ENCODE measurements at places on chromosomes 7 and 10.
A peak's percentile ranks its signal among the peaks of the same experiment; 100 is the strongest.

- DNase-seq = no peak
These were observed 107.1 kb downstream of the TRRAP start for GRCh38 chr7:98985406-98985805.

DNA sequence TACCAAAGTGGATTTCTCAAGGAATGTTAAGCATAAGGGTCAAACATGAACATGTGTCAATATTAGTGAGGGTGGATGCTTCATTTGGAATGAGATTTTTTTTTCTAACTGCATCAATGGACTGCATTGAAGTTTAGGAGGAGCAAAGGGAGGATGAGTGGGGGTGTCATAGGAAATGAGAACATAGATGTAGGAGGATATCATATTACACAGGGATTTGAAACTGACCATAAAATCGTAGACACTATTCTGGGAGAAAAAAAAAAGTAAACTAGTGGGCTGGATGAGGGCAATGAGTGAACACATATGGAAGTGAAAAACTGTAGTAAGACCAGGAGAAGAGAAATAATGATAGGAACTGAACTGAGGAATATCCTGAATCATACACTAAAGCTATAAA is 109.4 kb downstream of the SEMA3A start:
- no peak for DNase-seq

- DNase-seq = no peak
These were observed 488.3 kb downstream of the TNS3 start for GRCh38 chr7:47093320-47094234.

- peak; percentile 17 for DNase-seq
These were observed 10.5 kb upstream of the CRPPA start for GRCh38 chr7:16431646-16432424.

GRCh38 chr10:116836083-116836482 is 13.2 kb upstream of the ENO4 start:
- no peak for DNase-seq

GRCh38 chr10:95459446-95460045 is 101.6 kb downstream of the SORBS1 start:
- no peak for DNase-seq

DNA sequence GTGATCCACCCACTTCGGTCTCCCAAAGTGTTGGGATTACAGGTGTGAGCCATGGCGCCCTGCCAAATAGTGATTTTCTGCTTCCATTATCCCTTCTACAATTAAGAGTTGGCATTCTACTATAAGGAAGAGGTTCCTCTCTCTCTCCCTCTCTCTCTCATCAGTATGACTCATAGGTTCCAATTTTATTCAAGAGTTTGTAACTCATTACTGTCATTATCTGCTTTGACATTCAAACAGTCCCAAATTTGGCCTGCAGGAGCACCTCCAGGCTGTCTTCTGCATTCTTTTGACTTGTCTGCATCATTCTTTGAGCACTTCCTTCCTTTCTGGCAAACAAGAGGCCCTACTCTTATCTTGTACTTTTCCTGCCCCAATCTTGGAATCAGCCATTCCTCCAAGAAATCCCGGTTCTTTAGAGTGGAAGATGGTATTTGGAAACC is 33.2 kb upstream of the CALU start:
- no peak for DNase-seq

DNA sequence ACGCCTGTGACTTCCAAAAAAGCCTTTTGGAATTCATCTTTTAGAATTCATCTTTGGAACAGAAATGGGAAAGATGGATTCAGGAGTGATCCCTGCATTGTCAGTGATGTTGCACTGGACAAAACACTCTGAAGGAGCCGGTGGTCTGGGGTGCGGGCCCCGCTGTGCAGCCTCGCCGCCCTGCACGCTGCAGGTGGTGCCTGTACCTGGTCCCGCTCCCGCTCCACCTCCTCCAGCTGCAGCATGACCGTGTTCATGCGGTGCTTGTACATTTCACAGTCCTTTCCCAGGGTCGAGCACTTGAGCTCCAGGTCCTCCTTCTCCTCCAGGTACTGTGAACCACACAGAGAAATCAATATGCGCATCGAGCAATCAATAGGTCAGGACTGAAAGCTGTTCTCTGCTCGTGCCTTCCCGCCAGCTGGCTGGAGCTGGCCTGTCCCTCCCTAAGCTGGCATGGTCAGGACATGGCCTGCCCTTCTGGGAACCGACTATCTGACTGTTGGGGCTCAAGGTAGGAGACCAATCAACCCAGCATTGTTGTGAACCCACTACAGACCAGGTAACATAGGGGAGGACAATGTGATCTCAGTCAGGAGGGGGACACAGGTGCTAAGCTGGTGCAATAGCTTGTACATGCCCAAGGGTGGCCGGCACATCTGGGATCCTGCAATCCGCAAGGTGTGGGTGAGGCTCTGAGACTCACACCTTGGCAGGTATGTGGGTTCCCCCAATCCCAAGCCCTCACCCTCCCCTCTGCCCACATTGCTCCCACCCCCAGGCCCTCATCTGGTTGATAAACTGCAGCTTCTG is 93.8 kb upstream of the GNA12 start:
- no peak for DNase-seq

DNA sequence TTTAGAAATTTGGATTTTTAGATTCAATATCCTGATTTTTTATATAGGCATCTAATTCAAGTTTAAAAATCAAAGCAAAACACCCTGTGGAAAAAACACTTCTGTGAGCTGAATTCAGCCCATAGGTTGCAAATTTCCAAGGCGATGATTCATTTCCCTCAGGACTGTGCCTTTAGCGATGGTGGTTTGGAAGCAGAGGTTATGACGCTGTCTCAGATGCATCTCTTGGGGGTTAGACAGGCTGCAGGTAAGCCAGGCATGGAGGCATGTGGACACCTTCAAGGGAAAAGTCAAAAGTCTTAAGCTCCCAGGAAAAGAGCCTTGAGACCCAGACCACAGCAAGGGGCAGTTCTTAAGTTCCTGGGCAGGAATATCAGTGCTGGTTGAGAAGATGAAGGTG is 9.5 kb upstream of the FRA10AC1 start:
- DNase-seq = no peak

GRCh38 chr7:1100386-1100785 is 12.5 kb downstream of the GPER1 start:
- no peak for DNase-seq

- DNase-seq = no peak
These were observed 26.6 kb downstream of the FGF8 start for GRCh38 chr10:101749047-101750016.

Data from H54 (cell line).